ENCODE measurements at places on chromosomes 11 and 22.
A peak's percentile ranks its signal among the peaks of the same experiment; 100 is the strongest.

DNA sequence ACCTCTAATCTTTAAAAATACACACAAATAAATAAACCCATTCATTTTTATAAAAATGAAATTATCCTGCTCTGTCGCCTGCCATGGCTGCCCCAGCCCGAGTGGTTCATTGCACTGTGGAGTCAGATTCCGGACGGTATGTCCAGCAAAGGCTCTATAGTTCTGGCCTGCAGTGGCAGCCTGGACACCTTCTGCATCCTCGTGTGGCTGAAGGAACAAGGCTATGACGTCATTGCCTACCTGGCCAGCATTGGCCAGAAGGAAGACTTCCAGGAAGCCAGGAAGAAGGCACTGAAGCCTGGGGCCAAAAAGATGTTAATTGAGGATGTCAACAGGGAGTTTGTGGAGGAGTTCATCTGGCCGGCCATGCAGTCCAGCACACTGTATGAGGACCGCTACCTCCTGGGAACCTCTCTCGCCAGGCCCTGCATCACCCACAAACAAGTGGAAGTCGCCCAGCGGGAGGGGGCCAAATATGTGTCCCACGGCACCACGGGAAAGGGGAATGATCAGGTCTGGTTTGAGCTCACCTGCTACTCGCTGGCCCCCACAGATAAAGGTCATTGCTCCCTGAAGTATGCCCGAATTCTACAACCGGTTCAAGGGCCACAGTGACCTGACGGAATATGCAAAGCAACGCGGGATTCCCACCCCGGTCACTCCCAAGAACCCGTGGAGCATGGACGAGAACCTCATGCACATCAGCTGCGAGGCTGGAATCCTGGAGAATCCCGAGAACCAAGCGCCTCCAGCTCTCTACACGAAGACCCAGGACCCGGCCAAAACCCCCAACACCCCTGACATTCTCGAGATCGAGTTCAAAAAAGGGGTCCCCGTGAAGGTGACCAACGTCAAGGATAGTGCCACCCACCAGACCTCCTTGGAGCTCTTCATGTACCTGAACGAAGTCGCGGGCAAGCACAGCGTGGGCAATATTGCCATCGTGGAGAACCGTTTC, 158.2 kb upstream of the GUCY1A2 start:
- DNase-seq: no peak

DNA sequence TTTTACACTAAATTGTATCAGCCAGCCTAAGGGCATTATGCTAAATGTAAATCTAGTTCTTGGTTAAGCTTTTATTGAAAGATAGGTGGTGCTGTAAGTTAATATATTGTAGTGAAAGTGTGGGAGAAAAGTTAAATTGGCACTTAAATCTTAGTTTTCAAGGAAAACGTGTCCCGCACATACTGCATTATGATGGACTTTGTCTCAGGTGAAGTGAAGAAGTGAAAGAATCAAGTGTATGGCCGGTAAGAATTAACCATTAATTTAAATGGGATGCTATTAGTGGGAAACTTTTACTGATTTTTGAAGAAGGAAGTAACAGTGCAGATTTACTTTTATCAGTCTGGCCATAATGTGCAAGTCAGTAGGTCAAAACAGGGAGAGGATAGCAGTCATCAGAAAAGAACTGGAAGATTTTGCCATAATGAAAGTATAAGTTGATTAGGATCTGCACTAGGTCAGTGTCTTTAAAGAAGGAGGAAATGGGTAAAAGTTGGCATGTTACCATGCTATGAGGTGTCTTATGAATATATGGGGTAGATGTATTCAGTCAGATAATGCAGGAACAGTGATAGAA, 81.6 kb downstream of the PDHX start:
- DNase-seq: peak; percentile 59

DNA sequence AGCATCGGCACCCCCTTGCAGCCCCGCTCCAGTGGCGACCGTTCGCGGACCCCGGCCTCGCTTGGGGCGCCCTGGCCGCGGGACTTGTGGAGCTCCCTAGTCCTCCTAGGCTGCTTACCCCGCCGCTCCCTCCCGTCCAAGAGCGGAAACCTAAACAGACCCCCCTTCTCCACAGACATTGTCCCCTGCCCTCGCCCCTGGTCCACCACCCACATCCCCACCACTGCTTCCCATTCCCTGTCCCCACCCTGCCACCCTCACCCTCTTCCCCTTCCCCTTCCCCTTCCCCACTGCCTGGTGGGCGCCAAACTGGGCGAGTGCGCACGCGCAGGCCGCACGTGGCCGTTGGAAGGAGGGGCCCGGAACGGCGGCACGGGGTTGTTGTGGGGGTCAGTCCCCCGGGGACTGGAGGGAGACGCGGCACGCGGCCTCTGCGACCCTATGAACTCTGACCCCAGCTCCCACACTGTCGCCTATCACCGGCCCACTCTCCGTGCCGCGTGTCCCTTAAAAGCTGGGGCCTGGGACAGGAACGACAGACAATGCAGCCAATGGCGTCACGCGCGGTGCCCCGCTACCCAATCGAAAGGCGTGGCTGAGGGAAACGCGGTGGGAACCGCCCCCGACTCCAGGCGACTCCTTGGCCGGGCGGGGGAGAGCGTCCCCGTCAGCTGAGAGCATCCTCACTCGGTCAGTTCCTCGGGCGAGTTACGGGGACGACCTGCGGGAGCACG, at the start of gene SNX32:
Gene SNX32 (plus strand): TSS at position 667 of the 734 bp plus-strand sequence. CDS start 103 bp downstream, outside the sequence.
- peak; percentile 71 for DNase-seq

DNA sequence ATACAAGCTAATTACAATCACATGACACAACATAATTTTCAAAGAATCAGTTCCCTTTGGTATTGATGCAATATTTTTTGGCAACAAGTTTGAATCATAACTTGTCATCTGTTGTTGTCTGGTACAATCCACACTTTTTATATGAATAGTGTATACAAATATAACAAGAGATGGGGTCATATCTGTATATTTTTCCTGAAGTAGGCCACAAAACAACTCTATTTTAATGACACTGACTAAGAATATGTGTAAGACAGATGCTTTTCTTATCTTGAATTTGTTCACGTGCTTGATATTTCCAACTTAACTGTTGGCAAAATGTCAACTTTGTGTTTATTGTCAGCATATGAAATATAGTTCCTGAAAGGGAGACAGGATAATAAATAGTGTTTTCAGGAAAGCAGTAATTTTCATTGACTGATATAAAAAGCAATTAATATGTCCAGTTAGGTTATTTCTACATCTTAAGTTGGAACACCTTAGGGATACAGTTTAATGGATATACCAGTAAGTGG, 27.9 kb downstream of the NOX4 start:
- no peak for DNase-seq

- DNase-seq: no peak
Observed at GRCh38 chr11:69684651-69685050, 9.5 kb upstream of the LTO1 start.

GRCh38 chr22:17162731-17163130, 3.7 kb upstream of the HDHD5 start:
- no peak for DNase-seq

GRCh38 chr22:24376002-24376401, 51.4 kb upstream of the ADORA2A start:
- no peak for DNase-seq

GRCh38 chr11:82523141-82523540, 210.5 kb downstream of the FAM181B start:
- no peak for DNase-seq

GRCh38 chr11:76734456-76735420, 48.4 kb upstream of the TSKU start:
- no peak for DNase-seq

DNA sequence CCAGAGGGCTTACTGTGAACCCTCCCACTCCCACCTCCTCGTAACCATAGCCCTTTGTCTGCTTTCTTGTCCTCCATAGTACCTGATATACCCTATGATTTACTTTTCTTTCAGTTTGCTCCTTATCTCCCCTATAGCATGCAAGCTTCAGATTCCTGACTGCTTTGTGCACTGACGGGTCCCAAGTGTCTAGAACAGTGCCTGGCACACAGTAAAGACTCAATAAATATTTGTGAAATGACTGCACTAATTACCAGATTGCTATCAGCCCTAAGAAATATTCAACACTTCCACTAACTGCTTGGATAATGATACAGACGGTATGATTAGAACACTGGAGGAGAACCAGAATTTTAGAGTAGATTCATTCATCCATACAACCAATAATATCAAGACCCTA, 33.0 kb downstream of the ISX start:
- no peak for DNase-seq

GRCh38 chr11:1746511-1746931, 3.9 kb downstream of the IFITM10 start:
- no peak for DNase-seq

DNA sequence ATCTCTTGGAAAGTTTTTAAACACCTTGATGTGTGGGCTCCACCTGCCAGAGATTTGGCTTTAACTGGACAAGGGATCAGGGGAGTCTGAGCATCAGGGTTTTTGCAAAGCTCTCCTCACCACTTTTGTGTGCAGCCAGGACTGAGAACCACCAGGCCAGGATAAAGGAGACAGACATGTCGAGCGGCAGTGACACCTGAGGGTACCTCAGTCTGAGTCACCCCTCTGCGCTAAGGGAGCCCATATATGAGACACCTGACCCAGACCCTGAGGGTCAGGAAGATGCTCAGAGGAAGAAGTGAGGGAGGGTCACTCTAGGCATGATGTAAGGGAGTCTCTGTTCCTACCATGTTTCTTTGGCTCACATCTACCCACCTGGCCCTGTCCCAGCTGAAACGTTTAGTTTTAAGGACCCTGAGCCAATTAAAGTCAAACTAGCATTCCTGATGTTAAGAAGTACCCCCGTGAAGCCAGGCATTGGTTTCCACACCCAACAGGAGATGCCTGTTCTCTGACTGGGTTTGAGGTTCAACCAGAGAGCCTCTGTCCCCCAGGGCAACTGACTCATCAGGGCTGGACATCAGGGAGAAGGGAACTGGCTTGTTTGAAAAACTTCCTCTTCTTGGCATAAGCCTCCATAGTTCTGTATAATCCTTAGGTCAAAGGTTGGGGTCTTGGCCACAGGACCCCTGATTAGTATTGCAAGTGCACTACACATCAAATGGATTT, 72.4 kb upstream of the BIRC3 start:
- DNase-seq: peak; percentile 94

DNA sequence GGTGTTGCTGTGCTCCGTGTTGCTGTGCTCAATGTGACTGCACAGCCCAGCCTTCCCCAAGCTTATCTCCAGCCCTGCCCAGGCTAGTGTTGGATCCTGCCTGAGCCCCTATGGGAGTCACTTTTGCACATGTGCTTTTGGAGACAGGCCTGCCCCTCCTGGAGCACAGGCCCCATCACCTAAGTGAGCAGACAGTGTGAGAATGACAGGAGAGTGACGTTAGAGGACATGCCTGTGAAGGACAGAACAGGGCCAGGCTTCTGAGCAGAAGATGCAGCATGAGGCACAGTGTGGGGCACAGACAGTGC, 36.6 kb upstream of the SUSD2 start:
- DNase-seq: no peak

GRCh38 chr11:3245071-3245470, 12.9 kb upstream of the MRGPRE start:
- DNase-seq: no peak

DNA sequence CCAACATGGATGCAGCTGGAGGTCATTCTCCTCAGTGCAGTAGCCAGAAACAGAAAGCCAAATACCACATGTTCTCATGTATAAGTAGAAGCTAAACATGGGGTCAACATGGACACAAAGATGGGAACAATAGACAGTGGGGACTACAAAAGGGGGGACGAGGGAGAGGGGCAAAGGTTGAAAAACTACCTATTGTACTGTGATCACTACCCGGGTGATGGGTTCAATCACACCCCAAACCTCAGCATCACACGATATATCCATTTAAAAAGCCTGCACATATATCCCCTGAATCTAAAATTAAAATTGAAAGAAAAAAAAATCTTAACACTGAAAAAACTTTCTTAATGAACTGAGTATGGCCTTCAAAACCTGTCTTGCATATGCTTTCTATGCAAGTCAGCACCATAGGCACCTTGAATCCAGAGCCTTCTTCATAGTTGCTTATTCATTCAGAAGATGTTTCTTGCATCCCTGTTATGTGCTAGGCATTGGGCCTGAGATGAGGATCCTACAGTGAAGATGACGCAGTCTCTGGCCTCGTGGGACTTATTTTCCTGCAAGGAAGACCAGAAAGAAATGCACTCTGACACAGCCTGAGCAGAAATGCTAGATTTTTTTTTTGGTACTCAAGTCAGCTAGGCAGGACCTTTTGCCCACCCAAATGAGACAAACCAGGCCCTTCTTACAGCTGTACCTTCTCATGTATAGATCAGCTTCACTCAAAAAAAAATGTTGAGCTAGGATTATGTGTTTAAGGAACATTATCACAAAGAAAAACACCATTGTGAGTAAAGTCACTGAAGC, 21.0 kb downstream of the NNMT start:
- peak; percentile 88 for DNase-seq

GRCh38 chr11:129034001-129034400, 91.3 kb upstream of the TP53AIP1 start:
- DNase-seq: no peak

- no peak for DNase-seq
Observed at GRCh38 chr22:44731357-44731970, 20.9 kb upstream of the ARHGAP8 start.

DNA sequence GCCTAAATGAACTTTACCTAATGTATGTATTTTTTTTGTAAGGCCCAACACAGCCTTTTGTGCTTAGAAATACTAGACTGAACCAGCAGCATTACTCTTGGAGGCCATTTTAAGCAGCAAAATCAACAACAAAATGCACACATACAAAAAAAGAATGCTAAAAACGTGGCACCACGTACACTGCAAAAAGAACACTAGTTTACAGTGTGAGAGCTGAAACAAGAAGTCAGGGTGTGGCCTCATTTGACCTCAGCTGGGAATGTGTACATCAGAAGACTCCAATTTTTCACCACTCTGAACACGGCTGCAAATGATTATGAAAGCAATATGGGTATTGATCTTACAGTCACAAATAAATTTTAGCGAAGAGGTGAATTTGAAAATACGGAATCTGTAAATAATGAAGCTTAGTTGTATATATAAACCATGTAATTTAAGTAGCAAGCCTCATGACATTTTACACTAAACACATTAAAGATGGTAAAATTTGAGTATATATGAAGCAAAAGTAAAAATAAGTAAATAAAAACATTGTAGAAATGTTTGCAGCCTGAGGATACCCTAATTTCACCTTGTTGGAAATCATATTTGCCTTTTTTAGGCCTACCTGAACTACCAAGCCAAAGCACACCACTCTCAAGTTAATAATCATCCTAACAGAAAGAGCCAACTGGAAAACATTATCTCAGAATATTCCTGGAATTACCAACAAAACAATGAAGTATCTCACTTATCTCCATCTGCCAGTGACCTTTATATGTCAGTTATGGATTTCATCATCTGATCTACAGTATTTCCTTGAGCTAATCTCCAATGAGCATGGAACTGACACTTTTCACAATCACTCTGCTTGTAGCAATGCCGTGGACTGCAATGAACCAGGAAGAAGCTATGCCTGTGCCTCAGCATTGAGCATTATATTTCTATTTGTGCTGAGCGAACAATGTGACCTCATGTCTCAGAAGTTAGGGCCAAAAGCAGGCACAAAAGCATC, 319.5 kb upstream of the FAT3 start:
- no peak for DNase-seq

DNA sequence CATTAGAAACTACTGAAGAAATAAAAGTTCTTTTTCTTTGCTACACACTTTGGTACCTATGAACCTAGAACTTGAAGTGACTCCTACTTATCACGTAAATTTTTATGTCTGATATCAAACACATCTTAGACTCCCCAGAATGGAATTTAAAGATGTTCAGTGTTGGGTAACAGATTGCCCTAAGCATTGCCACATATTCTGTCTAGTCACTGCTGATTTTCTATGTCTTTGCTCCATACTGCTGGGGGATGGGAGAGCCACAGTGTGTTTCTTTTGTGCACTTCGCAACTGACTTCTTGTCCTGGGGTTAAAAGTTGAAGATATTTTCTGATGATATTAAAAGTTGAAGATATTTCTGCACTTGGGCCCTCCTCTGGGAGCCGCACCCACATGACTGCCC, 19.4 kb upstream of the MYO18B start:
- DNase-seq: no peak

Data from renal cortical epithelial cell (primary cell).